ENCODE measurements at places on chromosomes 6 and 20.

- DNase-seq, result no peak
Observed at GRCh38 chr20:13422637-13423036, 201.6 kb downstream of the ISM1 start.

- DNase-seq, result no peak
Observed at GRCh38 chr6:51617751-51618150, 469.7 kb downstream of the PKHD1 start.

DNA sequence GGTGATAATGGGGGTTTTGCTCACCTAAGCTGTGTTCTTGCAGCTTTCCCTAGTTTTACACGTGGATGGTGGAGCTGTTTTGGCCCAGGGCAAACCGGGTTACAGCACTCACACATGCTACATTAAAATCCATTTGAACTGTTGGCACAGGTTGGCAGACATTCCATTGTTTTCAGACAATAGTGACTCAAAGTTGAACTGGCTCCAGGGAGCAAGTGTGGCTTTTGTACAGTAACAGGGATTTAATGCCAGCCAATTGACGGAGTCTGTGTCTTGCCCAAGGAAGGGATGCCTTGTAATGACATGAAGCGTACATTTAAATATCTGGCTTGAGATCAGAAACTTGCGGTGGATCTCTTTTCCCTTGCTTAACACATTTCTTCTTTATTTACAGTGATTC, 183.1 kb downstream of the DTNBP1 start:
- peak; percentile 23 for DNase-seq

DNA sequence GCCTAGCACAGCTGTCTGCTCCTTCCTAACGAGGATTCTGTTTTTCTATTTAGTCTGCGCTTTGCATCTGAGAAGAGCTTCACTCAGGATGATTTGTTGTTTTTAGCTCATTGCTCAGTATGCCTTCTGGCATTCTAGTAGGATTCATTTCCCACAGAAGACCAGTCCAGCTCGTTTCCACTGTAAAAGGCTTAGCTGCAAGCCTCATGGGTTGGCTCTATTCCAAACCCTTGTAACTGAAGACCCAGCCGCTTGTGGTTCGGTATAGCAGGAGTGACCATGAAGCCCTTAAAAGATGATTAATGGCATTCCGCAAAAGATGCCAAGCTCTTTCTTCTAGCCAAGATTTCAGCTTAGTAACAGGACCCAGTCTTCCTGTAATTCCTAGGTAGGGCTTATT, 7.2 kb downstream of the ADGRF1 start:
- peak; percentile 87 for DNase-seq

DNA sequence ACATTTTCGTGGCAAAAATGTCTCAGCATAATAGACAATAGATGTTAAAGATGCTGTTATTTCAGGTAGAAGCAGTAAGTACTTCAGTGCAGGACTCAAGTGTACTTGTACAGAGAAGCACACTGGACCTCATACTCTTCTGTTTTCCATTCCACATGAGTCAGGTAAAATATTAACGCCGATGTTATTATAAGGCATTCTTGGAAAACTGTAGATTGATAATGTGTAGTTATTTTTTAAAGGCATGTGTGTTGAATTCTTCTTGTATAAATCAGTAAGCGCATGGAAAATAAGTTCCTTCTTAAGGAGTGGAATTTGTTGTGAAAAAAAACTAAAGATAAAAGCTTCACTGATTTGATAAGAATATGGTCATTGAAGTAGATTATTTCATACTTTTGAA, 45.8 kb downstream of the DOP1A start:
- peak; percentile 11 for DNase-seq

DNA sequence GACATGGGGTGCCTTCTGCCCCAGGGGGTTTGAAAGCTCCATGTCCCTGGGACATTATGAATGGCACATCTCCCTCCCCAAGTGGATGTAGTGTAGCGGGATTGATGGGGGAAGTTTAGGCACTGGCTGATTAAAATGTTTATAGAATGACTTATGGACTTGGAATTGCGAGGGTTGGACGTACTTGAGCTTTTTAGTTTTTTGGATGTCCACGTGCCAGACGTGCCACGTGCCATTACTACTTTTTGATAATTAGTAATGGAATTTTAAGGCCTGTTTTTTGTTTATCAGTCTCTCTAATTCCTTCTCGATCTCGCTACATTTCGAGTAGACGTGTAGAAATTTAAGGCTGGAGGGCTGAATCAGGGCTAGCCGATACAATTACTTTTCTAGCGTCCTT, 162.8 kb downstream of the TBXT start:
- no peak for DNase-seq

- no peak for DNase-seq
Observed at GRCh38 chr20:33328157-33329137, 45.4 kb downstream of the BPIFB1 start.

- DNase-seq, result no peak
Observed at GRCh38 chr6:74656453-74656852, 549.4 kb downstream of the COL12A1 start.

GRCh38 chr20:35490736-35491181, 35.4 kb downstream of the CEP250 start:
- no peak for DNase-seq

DNA sequence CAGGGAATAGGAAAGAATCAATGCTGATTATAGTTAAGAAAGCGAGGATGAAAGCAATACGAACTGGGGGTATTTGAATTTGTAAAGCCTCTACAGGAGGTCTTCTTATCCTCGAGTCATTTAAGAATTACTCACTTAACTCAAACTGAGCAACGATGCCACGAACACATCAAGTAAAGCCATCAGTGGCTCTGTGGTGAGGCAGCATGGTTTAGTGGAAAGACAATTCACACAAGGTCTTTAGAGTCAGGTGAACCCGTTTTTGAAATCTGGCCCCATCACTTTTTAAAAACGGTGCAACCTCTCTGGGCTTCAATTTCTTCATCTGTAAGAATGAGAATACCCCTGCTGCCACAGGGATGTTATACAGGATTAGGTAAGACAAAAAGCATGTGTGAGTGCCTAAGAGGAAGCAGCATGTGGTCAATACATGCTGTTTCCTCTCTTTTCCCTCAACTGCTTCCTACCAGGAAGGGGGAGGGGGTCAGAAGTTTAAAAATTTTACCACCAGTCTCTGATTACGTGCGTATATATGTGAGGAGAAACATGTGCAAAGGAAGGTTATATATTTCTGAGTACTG, 162.0 kb downstream of the BTBD9 start:
- no peak for DNase-seq

DNA sequence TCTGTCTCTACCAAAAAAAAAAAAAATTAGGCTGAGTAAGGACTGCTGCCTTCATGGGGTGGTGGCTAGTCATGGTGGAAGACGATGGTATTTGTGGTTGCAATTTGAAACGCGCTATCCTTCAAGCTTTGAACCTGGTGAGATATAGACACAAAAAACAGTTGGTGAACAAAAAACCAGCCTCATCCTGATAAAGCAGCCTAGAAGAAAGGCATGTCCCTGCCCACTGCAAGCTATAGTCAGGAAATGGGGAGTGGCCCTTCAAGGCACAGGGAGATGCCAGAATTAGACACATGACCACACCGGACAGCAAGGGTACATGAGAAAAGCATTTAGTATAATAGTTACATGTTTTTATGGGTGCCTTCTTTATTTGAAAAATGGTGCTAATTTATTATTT, 193.6 kb downstream of the NFATC2 start:
- DNase-seq, result no peak

DNA sequence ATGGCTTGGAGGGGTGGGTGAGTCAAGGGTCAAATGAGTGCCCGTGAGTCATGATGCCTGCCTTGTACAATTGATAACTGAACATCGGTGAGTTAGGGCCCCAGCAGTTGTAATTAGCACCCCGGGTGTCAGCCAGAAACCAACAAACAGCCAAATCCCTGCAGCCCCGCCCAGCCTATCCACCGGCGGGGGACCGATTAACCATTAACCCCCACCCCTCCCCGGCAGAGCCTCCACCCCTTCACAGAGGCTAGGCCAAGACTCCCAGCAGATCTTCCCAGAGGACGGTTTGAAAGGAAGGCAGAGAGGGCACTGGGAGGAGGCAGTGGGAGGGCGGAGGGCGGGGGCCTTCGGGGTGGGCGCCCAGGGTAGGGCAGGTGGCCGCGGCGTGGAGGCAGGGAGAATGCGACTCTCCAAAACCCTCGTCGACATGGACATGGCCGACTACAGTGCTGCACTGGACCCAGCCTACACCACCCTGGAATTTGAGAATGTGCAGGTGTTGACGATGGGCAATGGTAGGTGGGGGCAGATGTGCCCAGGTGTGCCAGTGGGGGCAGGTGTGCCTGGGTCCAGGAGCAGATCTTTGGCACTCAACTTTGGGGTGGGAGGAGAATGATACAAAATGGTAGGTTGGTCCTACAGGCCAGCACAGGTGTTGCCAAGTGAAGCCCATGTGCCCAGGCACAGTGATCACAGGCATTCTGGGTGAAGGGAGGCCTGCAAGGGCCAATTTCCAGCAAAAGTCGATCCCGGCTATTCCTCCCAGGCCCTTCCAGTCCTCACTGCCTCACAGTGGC, 45.7 kb downstream of the HNF4A start:
- no peak for DNase-seq

DNA sequence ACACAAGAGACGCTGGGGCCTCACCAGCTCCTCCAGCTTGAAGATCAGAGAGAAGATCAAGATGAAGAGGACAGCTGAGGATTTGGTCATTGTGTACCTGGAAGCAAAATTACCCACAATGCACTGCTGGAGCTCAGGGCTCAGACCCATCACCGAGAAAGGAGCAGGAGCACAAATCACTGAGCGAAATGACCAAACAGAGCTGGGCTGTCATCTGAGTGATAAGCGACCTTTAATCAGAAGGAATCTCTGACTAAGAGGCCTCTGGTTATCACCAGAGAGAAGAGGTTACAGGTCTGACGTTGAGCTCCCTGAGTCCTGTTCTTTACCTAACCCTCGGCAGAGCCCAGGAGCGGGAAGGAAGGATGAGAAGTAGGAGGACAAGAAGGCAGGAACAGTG, 47.5 kb upstream of the CDH22 start:
- no peak for DNase-seq

DNA sequence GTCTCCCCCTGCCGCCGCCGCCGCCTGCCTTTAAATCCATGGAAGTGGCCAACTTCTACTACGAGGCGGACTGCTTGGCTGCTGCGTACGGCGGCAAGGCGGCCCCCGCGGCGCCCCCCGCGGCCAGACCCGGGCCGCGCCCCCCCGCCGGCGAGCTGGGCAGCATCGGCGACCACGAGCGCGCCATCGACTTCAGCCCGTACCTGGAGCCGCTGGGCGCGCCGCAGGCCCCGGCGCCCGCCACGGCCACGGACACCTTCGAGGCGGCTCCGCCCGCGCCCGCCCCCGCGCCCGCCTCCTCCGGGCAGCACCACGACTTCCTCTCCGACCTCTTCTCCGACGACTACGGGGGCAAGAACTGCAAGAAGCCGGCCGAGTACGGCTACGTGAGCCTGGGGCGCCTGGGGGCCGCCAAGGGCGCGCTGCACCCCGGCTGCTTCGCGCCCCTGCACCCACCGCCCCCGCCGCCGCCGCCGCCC, 474 bp downstream of the CEBPB start:
- peak; percentile 67 for DNase-seq

- peak; percentile 77 for DNase-seq
Observed at GRCh38 chr6:14129575-14129974, 12.0 kb downstream of the CD83 start.

DNA sequence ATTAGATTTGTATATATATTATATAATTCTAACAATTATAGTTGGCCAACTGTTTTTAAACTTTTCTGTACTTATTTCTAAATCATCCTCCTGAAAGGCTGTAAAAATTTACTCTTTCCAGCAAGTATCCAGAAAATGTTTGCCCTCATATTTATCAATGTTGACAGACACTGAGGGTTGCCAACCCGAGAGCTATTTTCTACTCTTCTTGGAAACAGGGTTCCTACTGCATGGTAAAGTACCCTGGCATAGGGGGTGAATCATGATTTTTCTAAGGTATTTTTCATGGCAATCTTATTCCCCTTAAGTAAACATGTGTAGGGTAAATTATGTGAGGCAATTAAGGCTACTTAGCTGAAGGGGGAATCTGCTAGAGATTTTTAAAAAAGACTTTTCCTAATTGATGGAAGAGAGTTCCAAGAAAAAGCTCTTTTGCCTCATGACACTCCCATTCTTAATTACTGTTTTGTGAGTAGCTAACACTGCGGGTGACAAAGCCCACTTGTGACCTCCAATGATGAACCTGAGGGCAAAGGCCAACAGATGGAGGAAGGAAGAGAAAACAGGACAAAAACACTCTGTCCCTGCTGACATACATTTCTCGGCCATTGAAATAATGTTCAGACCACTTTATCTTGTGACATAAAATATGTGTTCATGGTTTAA, 37.9 kb downstream of the GPX5 start:
- no peak for DNase-seq

DNA sequence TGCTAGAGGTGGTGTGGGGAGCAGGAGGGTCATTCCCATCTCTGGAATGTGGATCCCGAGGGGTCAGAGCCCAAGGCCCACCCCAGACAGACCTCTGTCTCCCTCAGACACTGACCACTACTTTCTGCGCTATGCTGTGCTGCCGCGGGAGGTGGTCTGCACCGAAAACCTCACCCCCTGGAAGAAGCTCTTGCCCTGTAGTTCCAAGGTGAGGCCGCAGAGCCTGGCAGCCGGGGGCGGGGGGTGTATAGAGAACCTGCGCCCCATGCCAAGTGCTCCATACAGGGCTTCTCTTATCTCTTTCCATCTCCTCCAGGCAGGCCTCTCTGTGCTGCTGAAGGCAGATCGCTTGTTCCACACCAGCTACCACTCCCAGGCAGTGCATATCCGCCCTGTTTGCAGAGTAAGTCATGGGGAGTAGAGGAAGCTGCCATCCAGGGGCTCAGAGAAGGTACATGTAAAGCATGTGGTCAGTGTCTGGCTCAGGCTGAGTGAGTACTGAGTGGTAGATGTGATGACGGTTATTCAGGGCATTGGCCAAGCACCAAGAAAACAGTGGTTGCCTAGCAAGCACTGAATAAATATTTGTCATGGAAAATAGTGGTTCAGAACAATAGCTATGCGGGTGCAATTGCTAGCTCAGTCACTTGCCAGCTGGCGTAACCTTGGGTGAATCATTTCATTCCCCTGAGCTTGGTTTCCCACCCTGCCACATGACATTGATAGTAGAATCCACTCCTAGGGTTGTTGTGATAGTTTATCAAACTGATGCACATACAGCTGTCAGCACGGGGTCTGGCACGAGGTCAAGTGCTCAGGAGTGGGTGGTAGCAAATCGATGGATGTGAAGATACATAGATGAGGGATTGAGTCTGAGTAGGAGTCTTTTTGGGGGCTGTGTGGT, 3.5 kb downstream of the PIGT start:
- DNase-seq, result peak; percentile 69

DNA sequence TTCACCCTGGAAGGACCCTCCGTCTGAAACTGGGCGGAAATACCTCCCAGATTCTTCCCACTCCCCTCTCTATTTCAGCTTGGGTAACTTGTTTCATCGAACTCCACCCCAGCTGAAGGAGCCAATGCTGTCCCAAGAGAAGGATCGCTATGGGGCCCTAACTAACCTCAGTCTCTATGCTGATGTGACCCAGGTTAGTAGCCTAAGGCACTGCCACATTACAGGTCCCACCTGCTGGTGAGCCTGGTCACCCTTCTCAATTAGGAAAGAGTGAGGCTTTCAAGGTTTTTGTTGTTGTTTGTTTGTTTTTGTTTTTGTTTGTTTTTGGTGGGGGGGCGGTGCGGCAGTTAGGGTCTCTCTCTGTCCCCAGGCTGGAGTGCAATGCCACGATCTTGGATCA, 168.4 kb downstream of the OR2B2 start:
- DNase-seq, result no peak
